ENCODE measurements at places on chromosomes 12 and 14.

GRCh38 chr12:6205761-6206160 lies 5.6 kb downstream of the CD9 start:
- no peak for DNase-seq

- DNase-seq: no peak
Observed at GRCh38 chr12:11026118-11026517, 3.7 kb upstream of the TAS2R19 start.

GRCh38 chr14:77903221-77903620 lies 103.3 kb downstream of the ADCK1 start:
- no peak for DNase-seq

DNA sequence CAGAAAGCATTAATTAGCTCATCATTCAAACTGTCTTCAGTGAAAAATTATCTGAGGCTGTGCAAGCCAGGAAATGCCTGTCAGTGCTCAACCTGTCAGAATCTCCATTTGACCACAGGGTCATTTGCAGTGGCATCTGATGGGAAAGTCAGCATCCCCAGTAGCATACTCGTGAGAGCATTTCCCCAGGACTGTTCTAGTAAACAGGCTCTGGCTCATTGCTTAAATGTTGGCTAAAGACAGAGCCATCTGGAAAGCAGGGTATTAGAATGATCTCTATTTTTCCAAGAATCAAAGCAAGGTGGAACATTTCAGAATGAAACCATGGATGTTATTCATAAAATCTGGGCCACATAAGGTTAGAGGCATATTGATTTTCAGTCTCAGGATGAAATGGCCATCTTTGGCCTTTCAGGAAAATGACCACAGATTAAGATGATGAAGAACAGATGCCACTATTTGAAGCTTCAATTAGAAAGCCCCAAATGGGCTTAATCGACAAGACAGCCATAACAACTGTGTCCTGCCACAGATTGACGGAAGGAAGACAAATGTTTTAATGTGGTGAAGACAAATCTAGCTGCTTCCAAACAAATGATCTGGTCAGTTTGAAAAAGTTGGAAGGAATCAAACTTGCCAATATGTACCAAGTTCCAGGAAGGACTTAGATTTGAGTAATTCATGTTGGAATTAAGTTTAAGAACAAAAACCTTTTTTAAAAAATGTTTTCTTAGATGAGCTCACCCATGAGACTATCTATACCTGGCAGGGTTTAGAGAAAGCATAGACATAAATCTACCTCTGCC lies 94.0 kb upstream of the FAR2 start:
- peak; percentile 63 for DNase-seq

GRCh38 chr14:101588286-101588975 lies 27.1 kb downstream of the DIO3 start:
- peak; percentile 50 for DNase-seq

DNA sequence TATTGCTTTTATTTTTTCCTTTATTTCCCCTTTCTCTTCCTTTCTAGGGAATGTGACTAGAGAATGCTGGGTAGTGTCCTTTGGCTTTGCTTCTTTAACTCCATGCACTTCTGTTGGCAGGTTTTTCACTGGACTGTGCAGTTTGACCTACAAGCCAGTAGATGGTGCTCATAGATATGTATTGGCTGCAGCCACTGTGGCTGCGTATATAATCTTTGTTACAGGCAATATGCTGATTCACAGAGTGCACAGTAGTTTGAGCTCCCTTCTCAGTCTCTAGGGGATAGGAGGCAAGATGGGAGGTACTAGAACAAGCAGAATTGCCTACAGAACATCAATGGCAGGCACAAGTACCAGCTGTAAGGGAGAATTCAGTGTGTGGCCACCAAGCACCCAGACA lies 503.5 kb downstream of the LRFN5 start:
- no peak for DNase-seq

DNA sequence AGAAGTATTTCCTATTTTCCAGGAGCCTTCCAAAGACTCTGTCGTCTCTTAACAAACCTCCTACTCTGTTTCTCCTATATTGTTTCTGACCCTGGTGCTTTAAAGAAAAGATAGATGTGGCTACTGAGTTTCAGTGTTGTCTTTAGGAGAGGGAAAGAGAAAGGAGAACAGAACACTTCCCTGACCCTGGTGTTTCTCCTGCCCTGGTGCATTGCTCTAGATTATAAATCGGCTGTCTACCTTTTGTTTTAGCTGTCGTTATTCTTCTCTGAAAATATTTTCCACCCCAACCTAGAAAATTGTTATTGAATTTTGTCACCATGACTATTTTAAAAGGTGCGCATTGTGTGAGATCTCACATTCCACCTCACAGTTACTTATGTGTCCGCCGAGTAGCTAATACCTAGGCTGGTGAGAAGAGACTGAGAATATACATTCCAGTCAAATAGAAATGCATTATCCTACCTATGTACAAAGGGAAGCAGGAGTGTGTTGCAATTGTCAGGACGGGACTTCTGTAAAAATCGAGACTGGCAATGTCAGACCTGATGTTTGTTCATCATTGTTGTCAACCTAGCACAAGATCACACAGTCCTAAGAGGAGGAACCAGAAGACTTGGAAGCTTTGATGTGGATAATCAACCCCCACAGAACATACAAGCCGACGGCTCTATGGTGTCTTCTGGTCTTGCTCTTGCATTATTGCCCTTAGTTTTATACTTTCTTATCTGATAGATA lies 108.7 kb upstream of the SLC38A4 start:
- DNase-seq: no peak

GRCh38 chr12:120960657-120961056 lies 17.7 kb upstream of the HNF1A start:
- no peak for DNase-seq

DNA sequence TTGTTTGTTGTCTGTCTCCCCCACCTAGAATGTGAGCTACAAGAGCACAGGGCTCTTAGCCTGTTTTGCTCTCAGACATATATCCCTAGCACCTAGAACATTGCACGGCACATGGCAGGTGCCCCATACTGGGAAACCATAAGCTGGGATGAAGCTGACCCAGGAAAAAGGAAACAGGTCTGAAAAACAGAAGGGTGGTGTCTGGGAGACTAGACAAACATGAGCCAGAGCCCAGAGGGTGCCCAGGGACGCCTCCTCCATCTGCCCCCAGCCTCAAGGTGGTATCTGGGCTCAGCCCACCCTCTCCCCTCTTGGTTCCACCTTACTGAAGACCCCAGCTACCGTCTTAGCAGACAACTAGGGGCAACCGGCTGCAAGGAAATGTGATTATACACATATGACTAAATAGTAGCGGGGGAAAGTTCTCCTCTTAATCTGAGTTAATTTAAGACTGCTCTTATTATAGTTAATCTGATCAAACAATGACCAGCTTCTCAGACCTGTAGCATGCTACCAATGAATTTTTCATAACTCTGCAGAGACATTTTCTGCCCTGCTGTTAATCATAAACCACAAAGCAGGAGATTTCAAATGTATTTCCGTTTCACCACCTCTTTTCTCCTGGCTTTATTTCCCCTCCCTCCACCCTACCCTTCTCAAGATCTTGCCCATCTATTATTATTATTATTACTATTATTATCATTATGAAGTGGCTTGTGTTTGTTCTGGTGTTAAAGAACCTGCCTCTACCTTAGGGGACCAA lies 31.9 kb downstream of the KSR2 start:
- no peak for DNase-seq

DNA sequence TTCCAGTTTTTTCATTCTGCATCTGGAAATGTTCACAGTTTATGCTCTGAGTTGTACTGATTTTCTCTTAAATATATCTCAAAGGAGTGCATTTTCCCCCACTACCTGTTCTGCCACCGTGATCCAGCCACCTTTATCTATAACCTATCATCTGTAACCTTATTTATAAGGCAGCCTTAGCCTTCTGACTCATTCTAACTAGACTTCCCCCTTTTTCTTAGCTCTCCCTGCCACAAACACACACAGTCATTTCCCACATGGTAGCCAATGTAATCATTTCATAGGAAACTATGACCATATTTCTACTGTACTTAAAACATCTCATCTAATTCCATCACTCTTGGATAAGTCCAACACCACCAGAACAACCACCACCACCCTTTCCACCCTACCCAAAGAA lies 10.8 kb upstream of the GYS2 start:
- no peak for DNase-seq

Measured in eye (tissue), 1 donor.